ENCODE measurements at places on chromosomes 16 and 17.

DNA sequence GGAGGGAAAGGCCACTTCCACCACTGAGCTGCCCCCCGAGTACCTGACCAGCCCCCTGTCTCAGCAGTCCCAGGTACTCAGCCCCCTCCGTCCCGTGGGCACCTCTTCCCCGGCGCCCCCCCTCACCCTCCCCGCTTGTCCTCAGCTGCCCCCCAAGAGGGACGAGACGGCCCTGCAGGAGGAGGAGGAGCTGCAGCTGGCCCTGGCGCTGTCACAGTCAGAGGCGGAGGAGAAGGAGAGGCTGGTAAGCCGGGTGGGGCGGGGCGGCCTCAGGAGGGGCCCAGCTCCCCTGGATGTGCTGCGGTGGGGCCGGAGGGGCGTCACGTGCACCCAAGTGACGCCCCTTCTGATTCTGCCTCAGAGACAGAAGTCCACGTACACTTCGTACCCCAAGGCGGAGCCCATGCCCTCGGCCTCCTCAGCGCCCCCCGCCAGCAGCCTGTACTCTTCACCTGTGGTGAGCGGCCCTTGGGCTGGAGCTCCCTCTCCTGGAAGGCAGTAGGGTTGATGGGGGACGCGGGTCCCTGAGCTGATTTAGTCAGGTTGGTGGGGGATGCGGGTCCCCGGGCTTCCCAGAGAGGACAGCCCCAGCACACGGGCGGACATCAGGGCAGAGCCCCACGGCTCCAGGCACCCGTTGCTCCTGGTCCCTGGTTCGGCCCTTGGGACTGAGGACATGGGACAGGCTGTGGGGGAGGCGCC, 9.5 kb upstream of the MRPL12 start:
- no peak for DNase-seq

GRCh38 chr17:17139972-17140589, 66.1 kb downstream of the PLD6 start:
- no peak for DNase-seq

GRCh38 chr16:85138825-85139627, 26.8 kb upstream of the CIBAR2 start:
- DNase-seq, result no peak

DNA sequence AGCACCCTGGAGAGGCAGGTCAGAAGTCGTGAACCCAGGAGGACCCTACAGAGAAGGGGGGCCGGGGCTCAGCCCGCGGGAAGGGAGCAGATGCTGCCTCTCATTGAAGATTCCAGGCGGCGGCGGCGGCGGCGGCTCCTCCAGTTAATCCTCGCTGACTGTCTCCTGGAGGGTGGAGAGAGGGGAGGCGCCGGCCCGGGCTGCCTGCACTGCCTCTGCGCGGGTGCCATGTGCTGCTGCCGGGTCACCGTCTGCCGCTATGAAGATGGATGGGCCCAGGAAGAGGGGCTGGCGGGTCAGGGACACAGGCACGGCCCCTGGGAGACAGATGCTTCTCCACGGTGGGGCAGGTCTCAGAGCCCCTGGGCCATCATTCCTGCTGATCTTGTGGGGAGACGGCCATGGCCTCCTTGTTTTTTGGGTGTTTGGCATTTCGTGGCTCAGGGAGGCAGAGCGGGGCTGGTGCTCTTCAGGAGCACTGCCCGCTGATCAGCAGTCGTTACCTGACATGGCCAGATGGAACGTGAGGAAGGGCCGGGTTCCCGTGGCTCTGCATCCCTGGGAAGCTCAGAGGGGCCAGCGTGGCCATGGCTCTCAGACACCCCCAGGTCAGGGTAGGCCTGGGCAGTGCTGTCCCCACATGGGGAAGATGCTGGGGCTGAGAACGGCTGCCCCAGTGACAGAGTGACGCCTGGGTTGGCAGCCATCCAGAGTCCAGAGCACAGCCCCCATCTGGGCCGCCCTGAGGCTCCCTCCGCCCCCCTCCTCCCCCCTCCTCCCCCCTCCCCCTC, 36.1 kb downstream of the GINS2 start:
- DNase-seq, result peak; percentile 57

Measured in hippocampal formation (tissue), 2 donors.